CD4-positive, alpha-beta T cell treated with Interleukin-21 for 1 hour (primary cell): ENCODE measurements at places on chromosomes 6 and 20.

- no peak for DNase-seq
Observed at GRCh38 chr6:63802606-63803206, 167.1 kb downstream of the PHF3 start.

DNA sequence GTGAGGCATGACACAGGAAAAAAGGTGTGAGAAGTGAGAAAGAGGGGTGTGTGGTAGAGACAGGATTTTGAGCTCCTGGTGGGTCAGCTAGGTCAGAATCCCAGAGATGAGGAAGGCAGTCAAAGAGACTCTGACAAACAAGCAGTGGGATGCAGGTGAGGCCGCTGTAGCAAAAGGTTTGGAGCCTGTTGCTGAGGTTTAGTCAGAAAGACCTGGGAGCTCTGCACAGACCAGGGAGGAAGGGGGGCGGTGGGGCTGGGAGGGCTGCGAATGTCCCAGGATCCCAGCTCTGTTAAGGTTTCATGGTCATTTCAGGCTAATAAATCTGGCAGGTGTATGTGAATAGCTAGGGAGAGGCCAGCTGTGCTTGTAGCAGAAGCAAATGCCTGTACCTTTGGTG lies 373.9 kb upstream of the SYNCRIP start:
- DNase-seq: no peak

DNA sequence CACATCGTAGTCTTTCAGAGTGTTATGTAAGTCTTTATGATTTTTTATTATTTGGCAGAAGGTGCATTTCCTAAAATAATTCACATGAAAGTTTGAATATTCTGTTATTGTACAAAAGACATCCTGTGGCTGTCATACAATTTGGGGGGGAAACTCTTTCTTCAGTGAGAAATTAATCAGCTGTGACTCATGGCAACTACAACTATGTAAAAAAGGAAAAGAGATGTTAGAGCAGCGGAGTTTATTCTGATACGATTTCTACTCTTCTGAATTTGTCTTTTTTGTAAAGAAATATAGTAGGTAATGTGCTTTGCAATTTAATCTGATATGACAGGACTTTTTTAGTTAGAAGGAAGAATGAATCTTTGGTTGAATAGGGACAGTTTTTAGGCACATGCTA lies 14.2 kb downstream of the COL19A1 start:
- DNase-seq: no peak

DNA sequence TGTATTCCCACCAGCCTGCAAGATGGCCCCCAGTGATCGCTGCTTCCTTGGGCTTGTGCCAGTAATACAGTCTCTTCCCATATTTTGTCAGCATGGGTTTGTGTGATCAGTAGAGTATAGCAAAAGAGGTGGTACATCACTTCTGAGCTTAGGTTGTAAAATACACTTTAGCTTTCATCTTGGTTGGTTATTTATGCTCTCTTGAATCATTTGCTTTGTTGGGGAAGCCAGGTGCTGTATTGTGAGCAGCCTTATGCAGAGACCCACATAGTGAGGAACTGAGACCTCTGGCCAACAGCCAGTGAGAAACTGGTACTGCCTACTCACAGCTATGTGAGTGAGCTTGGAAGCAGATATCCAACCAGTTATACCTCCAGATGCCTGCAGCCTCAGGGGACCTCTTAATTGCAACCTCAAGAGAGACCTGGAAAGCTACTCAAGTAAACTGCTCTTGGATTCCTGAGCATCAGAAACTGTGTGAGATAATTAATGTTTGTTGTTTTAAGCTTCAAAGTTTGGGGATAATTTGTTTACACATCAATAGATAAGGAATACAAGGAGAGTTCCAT lies 229.3 kb downstream of the FARS2 start:
- DNase-seq: no peak
